ENCODE measurements at places on chromosomes 13 and 19. TPM values are rescaled to one million over a fixed set of nuclear protein-coding genes. Genes with fewer than 3 reads are reported as not detected.

DENND1C gene
- 77.8 TPM for polyA plus RNA-seq

GRCh38 chr13:25429466-25429865 is 57.7 kb downstream of the ATP8A2 start:
- H3K27me3 ChIP-seq = no peaks in the 10 kb centered on the region
- no peak for DNase-seq
- no peak overlapping the region for H3K27ac ChIP-seq

CEBPA gene
- polyA plus RNA-seq = 0.94 TPM

ZNF808 gene
- polyA plus RNA-seq = 10.8 TPM

LRFN3 gene
- polyA plus RNA-seq = 2.4 TPM

GRCh38 chr19:5336195-5336965 is 4.2 kb downstream of the PTPRS start:
- H3K27ac ChIP-seq = no peak overlapping the region
- no peak overlapping the region for H3K4me3 ChIP-seq
- peaks cover 12% of the 10 kb centered on the region for H3K4me1 ChIP-seq
- no peaks in the 10 kb centered on the region for H3K36me3 ChIP-seq
- no peak for DNase-seq

DNA sequence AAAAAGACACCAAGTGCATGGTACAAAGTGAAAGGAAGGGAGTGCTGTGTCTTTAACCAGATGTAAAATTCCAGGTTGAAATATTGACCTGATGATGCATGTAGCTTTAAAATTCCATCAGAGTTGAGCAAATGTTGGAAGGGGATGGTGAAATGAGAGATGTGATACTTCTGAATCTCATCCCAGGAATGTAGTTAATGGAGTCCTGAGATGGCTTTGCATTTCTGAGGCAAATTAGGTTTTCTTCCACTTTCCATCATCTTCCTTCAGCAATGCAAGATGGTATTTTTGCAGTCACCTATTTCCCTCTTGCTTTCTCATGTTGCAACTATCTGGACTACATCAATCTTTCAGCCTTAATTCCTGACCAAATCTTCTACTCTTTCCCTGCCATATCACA is 194.1 kb upstream of the MIR17HG start:
- no peak for DNase-seq
- H3K27me3 ChIP-seq = no peaks in the 10 kb centered on the region
- H3K36me3 ChIP-seq = no peaks in the 10 kb centered on the region

SMIM44 gene
- not detected for polyA plus RNA-seq

DNA sequence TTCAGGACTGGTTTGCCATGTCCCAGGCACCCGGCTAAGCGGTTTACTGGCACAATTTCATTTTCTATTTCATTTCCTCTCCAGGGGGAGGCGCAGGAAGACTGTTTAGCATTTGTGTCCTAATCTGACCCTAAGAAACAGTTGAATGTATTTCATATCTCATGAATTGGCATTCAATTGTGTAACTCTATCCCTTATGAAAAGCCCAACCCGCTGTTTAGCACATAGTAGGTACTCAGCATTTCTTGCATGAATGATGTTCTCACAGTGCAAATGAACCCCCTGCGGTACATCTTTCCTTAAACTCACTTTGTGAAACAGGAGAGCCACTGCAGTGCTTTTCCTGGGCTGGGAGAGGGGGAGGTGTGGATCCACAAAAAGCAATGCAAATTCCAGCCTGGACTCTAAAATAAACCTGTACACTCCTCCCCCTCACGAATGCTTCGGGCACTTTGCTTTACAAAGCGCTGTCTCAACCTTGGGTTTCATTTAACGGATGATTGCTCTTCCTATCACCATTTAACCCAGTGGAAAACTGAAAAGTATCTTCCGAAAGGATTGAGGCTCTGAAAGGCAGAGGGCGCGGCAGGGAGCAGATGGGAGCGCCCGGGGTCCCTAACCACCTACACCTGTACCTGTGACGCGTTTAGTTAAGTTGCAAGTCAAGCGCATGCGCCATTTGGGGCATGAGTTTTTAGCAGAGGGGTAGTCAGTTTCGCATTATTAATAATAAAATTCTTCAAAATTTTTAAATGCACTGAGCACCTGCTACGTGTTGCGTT is 1.2 kb upstream of the EEF2 start:
- DNase-seq = peak; percentile 70
- H3K27me3 ChIP-seq = no peaks in the 10 kb centered on the region
- peak overlapping the region; percentile 52 for H3K27ac ChIP-seq
- H3K4me3 ChIP-seq = peak overlapping the region; percentile 67
- peaks cover 30% of the 10 kb centered on the region for H3K36me3 ChIP-seq
- peaks cover 49% of the 10 kb centered on the region for H3K4me1 ChIP-seq

DNA sequence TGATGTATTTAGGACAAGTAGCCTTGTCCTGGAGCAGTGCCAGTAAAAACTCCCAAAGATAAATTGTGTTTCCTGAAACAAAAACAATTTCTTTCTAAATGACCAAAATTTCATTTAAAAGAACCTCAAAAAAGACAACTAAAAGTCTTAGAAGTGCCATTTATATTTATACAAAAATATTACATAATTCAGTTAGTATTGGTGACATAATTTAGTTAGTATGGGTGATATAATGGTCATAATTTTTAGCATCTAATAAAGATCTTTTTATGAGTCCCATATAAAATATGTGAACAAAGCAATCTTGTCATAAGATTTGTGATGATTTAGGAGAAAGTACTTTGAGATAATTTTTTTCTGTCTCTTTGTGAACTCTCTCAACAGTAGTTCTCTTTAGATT is 76.0 kb downstream of the ELF1 start:
- no peak overlapping the region for H3K27ac ChIP-seq
- DNase-seq = no peak
- H3K36me3 ChIP-seq = peaks cover 69% of the 10 kb centered on the region
- peaks cover 13% of the 10 kb centered on the region for H3K4me1 ChIP-seq

- no peak for DNase-seq
- no peaks in the 10 kb centered on the region for H3K27me3 ChIP-seq
- H3K4me1 ChIP-seq = peaks cover 11% of the 10 kb centered on the region
- peak within 1 kb of the TSS; percentile 42 for H3K27ac ChIP-seq
- no peaks in the 10 kb centered on the region for H3K36me3 ChIP-seq
Measured at GRCh38 chr19:17245535-17245984, at the start of gene NR2F6. Gene NR2F6, minus strand, starts transcription at chr19:17245919. Its CDS starts 699 bp downstream, at chr19:17245220.

- no peak overlapping the region for H3K27ac ChIP-seq
- no peaks in the 10 kb centered on the region for H3K4me1 ChIP-seq
- no peak for DNase-seq
- no peak overlapping the region for H3K4me3 ChIP-seq
- no peaks in the 10 kb centered on the region for H3K27me3 ChIP-seq
Measured at GRCh38 chr19:15721268-15721667, 6.6 kb upstream of the OR10H2 start.

RPS5 gene
- 1,172 TPM for polyA plus RNA-seq

DNA sequence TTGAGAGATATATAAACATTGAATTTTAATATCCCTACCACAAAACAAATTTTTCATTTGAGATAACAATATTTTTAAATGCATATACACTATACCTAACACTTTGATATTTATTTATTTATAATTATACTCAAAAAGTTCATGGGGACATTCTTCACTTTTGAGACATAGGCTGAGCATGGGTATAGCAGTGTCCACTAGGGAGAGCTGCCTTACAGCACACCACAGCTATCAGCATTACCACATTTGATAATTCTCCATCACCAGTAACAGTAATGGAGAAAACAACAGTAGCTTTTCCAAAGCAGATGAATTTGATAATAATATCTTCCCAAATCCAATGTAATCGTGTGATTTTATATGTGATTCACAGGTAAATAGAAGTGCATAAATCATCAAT is 626.1 kb downstream of the DACH1 start:
- H3K27me3 ChIP-seq = no peaks in the 10 kb centered on the region
- H3K36me3 ChIP-seq = no peaks in the 10 kb centered on the region
- no peak overlapping the region for H3K27ac ChIP-seq

IGFL1 gene
- not detected for polyA plus RNA-seq

GRCh38 chr13:99746637-99747402 is 224.7 kb downstream of the ZIC5 start:
- H3K27me3 ChIP-seq = no peaks in the 10 kb centered on the region
- DNase-seq = no peak
- no peaks in the 10 kb centered on the region for H3K36me3 ChIP-seq
- no peaks in the 10 kb centered on the region for H3K4me1 ChIP-seq
- H3K27ac ChIP-seq = no peak overlapping the region

DNA sequence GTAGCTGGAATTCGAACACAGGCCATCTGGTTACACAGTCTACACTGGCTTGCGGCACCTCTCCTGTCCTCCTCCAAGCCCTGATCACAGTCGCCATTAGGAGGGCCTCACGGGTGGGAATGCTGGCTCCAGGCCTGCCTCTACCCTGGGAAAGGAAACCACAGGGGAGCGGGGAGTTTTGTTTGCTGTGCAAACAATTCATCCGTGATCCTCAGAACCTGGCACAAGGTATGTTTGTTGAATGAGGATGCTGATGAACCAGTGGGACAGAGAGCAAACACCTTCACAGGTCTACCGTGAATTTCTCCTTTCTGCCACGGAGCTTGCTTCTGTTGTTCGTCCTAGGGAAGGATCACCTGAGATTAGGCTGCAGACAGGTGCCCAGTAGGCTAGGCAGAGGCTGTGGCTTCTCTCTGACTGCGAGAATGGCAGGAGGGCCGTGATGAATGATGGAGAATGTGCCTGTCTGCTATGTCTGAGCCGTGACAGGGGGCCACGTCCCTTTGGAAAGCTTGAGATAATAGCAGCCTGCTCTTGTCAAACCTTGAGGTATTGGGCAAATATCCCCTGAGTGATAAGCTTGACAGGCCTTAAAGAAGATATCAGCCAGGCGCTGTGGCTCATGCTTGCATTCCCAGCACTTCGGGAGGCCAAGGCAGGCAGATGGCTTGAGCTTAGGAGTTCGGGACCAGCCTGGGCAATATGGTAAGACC is 36.7 kb downstream of the PIN1 start:
- DNase-seq = no peak
- no peaks in the 10 kb centered on the region for H3K36me3 ChIP-seq
- H3K27ac ChIP-seq = no peak overlapping the region
- H3K4me1 ChIP-seq = peaks cover 6% of the 10 kb centered on the region

OR1I1 gene
- not detected for polyA plus RNA-seq

ZSCAN4 gene
- polyA plus RNA-seq = not detected

MBD3L3 gene
- not detected for polyA plus RNA-seq

KLK8 gene
- not detected for polyA plus RNA-seq

GRCh38 chr13:93259527-93260080 is 33.0 kb downstream of the GPC6 start:
- H3K27ac ChIP-seq = no peak overlapping the region
- H3K4me1 ChIP-seq = no peaks in the 10 kb centered on the region
- H3K27me3 ChIP-seq = no peaks in the 10 kb centered on the region
- DNase-seq = no peak
- H3K36me3 ChIP-seq = no peaks in the 10 kb centered on the region

DNA sequence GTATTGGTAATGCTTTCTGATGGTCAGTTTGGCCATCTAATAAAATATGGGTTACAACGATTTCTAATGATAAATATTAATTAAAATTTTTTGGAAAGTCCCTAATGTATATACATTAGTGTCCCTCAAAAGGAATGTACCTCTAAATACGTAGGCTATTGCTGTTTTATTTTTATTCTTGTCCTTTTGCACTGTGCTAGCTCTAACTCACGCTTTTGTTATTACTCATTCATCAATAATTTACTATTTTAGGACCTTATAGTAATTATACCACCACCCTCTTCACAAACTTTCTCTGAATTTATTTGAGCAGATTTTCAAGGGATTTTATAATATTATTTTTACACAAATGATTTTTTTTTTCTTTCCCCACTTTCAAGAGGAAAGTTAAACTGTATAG is 795.9 kb upstream of the PCDH9 start:
- no peaks in the 10 kb centered on the region for H3K36me3 ChIP-seq
- no peaks in the 10 kb centered on the region for H3K27me3 ChIP-seq
- no peak overlapping the region for H3K27ac ChIP-seq
- no peaks in the 10 kb centered on the region for H3K4me1 ChIP-seq

TNNT1 gene
- polyA plus RNA-seq = not detected

DNA sequence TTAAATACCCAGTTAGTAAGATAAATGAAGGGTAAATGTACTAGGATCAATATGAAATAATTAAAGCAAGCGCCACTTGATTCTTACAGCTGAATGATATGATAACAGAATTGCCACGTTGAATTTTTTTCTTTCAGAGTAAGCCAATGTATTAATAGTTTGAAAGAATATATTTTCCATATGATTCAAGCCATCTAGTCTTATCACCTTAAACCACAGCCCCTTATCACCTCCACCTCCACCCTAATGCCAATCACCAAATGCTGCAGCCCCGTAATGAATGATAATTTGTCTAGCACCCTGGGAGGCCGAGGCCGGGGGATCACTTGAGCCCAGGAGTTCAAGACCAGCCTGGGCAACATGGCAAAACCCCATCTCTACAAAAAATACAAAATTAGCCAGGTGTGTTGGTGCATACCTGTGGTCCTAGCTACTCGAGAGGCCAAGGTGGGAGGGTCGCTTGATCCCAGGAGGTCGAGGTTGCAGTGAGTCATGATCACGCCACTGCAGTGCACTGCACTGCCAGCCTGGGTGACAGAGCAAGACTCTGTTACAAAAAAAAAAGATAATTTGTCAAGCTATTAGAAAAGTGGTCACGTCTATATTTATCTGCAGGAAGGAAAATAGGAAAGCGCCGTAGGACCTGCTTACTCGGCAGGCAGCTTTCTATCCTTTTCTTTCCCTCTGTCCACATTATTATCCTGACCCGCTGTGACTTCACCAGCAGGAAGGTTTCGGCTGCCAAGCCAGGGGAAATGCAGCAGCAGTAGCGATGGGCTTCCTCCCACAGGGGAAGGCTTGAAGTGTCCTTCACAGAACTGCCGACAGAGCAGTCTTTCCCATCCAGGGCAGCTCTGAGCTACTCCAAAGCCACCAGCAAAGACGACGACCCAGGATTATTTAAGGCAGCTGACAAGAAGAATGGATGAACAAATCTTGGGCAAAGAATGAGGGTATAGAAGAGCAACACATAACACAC is 19.7 kb upstream of the CLN5 start:
- no peak for DNase-seq
- H3K36me3 ChIP-seq = no peaks in the 10 kb centered on the region
- H3K4me3 ChIP-seq = no peak overlapping the region
- peaks cover 10% of the 10 kb centered on the region for H3K4me1 ChIP-seq
- no peaks in the 10 kb centered on the region for H3K27me3 ChIP-seq

GRCh38 chr19:38615007-38615581 is 2.7 kb downstream of the MAP4K1 start:
- H3K27ac ChIP-seq = no peak overlapping the region
- H3K36me3 ChIP-seq = peaks cover 34% of the 10 kb centered on the region

PRR22 gene
- polyA plus RNA-seq = not detected

UBE2L5 gene
- not detected for polyA plus RNA-seq

ARRDC5 gene
- 0.52 TPM for polyA plus RNA-seq

- no peaks in the 10 kb centered on the region for H3K27me3 ChIP-seq
- no peak overlapping the region for H3K4me3 ChIP-seq
- no peak for DNase-seq
- H3K27ac ChIP-seq = no peak overlapping the region
Measured at GRCh38 chr13:96544957-96545356, 449.3 kb downstream of the OXGR1 start.

GRCh38 chr19:48965806-48966540 is 864 bp downstream of the FTL start:
- H3K27ac ChIP-seq = peak overlapping the region; percentile 64
- H3K4me1 ChIP-seq = peaks cover 48% of the 10 kb centered on the region
- no peaks in the 10 kb centered on the region for H3K27me3 ChIP-seq

- H3K4me1 ChIP-seq = peaks cover 13% of the 10 kb centered on the region
- peak; percentile 97 for DNase-seq
- no peaks in the 10 kb centered on the region for H3K36me3 ChIP-seq
- H3K27me3 ChIP-seq = no peaks in the 10 kb centered on the region
- peak within 1 kb of the TSS; percentile 96 for H3K4me3 ChIP-seq
Measured at GRCh38 chr19:20039203-20039723, at the start of gene ZNF682. Gene ZNF682, minus strand, starts transcription at chr19:20039505. Its CDS starts 160 bp downstream, at chr19:20039345.

All from CD4-positive, alpha-beta memory T cell (primary cell).